OCI-LY7 (cell line): ENCODE measurements at places on chromosomes 3 and 15. TPM values are rescaled to one million over a fixed set of nuclear protein-coding genes. Genes with fewer than 3 reads are reported as not detected.

CHRNA5 gene
- 8.3 and 9.1 TPM in 2 replicates for total RNA-seq

ESYT3 gene
- total RNA-seq = not detected in 2 replicates

CCR9 gene
- 0.32 TPM in 1 of 2 replicates, not detected in the other for total RNA-seq

FAM43A gene
- 7.5 and 8.2 TPM in 2 replicates for total RNA-seq

PRKCI gene
- 36.2 and 38.3 TPM in 2 replicates for total RNA-seq

PLA2G4D gene
- not detected in 2 replicates for total RNA-seq

TEX55 gene
- total RNA-seq = not detected in 2 replicates

PPIB gene
- total RNA-seq = 248 and 307 TPM in 2 replicates

WDR49 gene
- total RNA-seq = not detected in 2 replicates

ACTRT3 gene
- total RNA-seq = 0.42 and 1.2 TPM in 2 replicates

CXCR6 gene
- total RNA-seq = not detected in 2 replicates

SERPINI2 gene
- not detected in 2 replicates for total RNA-seq

XRN1 gene
- 36.6 and 39.2 TPM in 2 replicates for total RNA-seq

PCLAF gene
- 99.5 and 100 TPM in 2 replicates for total RNA-seq

SEC62 gene
- total RNA-seq = 163 and 176 TPM in 2 replicates

TM4SF4 gene
- total RNA-seq = not detected in 2 replicates

- peak; percentile 13 for DNase-seq
These were observed 72.7 kb downstream of the HMG20A start for GRCh38 chr15:77493324-77493907.

DNA sequence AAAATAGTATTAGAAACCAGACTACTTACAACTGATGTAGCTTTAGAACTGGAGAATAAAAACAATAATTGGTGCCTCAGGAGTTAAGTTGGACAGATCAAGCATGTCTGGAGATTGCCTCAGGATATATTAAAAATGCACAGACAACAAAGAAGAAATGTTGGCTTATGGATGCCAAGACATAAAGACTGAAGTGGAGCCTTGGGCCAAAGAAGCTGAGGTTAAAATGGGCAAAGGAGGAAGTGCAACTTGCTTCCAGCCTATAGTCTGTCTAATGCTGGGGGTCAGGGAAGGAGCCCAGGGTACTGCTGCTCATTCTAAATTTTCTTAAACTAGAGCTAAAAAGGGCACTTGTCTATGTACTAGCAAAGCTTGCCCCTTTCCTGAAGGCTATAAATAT is 77.5 kb downstream of the ESYT3 start:
- DNase-seq = no peak

GRCh38 chr15:29101491-29101890 is 168.1 kb downstream of the NSMCE3 start:
- no peak for DNase-seq

GRCh38 chr15:100252779-100253417 is 88.9 kb downstream of the ADAMTS17 start:
- no peak for DNase-seq

- DNase-seq = peak; percentile 32
These were observed 7.5 kb downstream of the SOX2 start for GRCh38 chr3:181718987-181719911.

GRCh38 chr3:183711516-183711915 is 13.9 kb downstream of the YEATS2 start:
- DNase-seq = no peak

GRCh38 chr3:158918008-158918407 is 116.2 kb downstream of the MFSD1 start:
- DNase-seq = peak; percentile 38

GRCh38 chr3:73228000-73228399 is 166.5 kb downstream of the EBLN2 start:
- no peak for DNase-seq

DNA sequence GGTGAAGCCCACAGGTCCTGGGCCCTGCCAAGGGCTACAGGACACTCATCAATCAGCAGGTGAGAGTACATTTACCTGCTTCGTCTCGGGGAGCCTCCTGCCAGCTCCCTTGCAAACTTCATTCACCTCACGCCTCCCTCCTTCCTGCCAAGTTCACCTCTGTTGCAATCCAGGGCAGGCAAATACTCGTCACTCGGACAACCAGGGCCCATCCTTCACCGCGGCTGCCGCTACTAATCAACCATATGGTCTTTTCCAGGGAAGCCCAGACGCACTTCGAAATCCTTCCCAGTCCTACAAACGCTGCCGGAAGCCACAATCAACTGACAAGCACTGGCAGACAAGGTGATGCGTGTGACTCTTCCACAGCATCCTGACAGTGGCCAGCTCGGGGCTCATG is 200.7 kb upstream of the NSMCE3 start:
- DNase-seq = no peak

DNA sequence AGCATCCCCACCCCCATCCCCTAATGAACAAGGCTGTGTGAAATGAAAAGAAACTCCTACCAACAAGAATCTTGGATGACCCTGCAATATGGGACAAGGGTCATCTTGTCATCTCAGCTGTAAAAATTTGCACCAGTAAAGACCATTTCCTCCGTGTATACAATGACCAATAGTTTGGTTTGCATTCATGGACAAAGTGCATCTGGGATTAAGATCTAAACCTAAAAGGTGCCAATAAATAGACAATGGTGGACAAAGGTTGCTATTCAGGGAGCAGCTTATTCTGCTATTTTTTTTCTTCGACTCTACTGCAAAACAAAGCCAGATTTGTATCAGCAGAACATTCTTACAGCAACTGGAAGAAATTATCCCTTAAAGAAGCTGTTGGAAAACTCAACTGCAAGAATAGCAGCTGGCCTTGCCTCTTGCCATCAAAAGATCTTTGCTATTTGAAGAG is 8.0 kb downstream of the MGLL start:
- no peak for DNase-seq

DNA sequence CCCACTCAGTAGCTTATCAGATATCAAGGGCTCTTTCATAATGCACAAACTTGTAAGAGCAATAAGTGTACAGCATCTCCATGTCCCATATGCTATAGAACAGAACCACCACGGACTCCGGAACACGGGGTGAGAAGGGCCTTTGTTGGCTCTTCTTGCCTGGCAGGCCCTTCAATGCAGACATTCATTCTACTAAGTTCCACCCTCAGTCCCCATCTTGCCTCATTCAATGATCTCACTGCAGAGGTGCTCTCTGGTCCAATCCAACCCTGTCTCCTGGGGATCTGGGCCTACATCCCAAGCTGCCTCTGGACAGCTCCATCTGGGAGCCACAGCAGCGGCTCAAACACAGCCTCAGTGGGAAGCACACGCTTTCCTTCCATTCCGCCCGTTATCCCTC is 16.8 kb downstream of the HACD2 start:
- no peak for DNase-seq

GRCh38 chr15:93694033-93694432 is 537.3 kb upstream of the MCTP2 start:
- DNase-seq = no peak

DNA sequence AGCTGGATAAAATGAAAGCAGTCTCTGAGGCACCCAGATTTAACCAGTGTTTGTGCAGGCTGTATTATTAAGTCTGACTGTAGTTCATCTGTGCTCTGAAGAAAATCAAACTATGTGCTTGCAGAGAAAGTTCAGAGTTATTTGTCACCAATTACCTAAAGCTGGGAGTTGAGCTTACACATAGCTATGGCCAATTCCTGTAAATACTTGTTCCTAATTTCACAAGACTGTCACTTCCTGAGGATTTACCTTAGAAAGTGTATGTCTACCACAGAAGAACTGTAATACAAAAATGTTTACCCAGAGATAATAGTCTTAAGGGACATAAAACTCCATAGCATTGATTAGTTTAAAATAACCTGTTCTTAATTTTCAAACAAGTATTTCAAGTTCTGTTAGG is 628.4 kb upstream of the TGFBR2 start:
- DNase-seq = no peak

- DNase-seq = no peak
These were observed 80.8 kb downstream of the PCCB start for GRCh38 chr3:136330900-136331299.

DNA sequence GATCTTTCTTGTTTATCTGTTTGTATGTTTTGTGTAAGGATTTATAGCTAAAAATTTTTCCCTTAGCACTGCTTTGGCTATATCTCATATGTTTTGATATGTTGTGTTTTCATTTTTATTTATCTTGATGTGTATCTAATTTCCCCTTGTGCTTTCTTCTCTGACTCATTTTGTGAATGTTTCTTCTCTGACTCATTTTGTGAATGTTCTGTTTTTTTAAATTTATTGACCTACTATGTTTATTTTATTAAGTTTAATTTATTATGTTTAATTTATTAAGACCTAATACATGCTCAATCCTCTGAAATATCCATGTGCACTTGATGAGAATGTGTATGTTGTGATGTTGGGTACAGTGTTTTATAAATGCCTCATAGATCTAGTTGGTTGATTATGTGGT is 793.5 kb upstream of the CADM2 start:
- DNase-seq = no peak

- DNase-seq = no peak
These were observed 97.2 kb upstream of the PRR23E start for GRCh38 chr3:127095774-127096173.

- no peak for DNase-seq
These were observed 1027.3 kb downstream of the TUSC7 start for GRCh38 chr3:117736846-117737245.

- no peak for DNase-seq
These were observed 451.9 kb downstream of the NLGN1 start for GRCh38 chr3:173849489-173849888.

- no peak for DNase-seq
These were observed 375.1 kb upstream of the THBS1 start for GRCh38 chr15:39205506-39206371.

DNA sequence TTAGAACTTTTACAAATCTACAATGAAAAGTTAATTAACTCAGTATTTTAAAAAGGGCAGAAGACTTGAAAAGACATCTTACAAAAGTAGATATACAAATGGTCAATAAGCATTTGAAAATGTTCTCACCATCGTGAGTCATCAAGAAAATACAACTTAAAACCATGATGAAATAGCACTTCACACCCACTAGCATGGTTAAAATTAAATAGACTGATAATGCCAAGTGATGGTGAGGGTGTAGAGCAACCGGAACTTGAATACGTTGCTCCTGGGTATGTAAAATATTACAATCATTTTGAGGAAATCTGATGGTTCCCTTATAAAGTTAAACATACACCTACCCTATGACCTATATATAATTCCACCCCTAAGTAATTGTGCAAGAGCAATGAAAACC is 319.8 kb upstream of the UMPS start:
- no peak for DNase-seq

GRCh38 chr3:82294609-82295008 is 533.2 kb upstream of the GBE1 start:
- DNase-seq = no peak

- DNase-seq = peak; percentile 65
These were observed 145.7 kb downstream of the PLCL2 start for GRCh38 chr3:17030438-17030837.

- peak; percentile 80 for DNase-seq
These were observed 271.5 kb upstream of the DCBLD2 start for GRCh38 chr3:99172736-99173657.

DNA sequence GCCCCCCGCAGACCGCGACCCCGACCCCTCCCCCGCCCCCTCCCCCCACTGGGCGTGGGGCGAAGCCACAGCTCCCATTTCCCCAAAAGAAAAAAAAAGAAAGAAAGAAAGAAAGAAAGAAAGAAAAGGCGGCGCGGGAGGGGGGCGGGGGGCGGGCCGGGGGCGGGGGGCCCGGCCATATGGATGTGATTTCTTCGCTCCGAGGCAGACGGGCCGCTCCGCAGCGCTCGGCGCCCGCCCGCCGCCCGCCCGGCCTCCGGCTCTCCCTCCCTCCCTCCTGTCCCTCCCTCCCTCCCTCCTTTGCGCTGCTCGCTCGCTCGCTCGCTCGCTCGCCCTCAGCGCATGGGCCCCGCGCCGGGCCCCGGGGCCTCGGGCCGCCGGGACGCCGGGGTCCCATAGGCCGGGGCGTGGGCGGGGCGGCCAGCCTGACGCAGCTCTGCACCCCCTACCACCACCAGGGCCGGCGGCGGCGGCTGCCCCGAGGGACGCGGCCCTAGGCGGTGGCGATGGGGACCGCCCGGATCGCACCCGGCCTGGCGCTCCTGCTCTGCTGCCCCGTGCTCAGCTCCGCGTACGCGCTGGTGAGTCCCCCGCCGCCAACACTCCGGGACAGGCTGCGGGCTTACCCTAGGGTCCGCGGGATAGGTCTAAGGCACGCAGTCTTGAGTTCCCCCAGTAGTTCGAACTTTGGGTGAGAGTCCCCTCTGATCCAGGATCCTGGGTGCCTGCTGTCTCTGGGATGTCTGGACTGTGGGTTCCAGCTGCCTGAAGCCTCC is 5.7 kb downstream of the PTH1R start:
- no peak for DNase-seq

DNA sequence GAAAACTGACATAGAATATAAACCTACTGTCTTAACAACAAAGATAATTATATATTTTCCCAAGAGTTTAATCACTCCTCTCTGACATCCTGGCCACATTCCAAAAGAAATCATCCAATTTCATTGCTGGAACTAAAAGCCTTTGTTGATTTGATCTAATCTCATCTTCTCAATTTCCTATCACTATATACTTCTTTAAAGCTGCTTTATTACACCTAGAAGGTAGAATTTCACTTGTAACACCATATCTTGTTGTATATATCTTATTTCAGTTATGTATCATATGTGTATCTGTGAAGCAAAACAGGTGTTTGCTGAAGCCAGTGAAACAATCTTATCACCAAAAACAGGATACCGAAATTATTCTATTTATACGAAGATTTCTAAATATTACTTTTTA is 740.2 kb downstream of the ROBO1 start:
- DNase-seq = no peak

DNA sequence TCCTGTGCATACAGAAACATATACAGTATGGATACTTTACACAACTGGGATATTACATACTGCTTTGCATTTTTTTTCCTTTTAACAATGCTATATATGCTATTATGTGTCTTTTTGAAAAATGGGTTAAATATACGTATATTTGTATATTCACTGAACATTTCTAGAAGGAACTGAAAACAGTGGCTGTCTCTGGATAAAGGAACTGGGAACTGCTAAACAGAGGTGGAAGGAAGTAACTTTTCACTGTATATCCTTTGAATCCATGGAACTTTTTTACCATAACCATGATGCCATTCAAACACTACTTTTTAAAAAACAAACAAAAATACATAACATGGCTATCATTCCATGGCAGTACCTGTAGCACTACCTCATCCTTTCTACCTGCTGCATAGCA is 1.8 kb downstream of the MTFMT start:
- no peak for DNase-seq

DNA sequence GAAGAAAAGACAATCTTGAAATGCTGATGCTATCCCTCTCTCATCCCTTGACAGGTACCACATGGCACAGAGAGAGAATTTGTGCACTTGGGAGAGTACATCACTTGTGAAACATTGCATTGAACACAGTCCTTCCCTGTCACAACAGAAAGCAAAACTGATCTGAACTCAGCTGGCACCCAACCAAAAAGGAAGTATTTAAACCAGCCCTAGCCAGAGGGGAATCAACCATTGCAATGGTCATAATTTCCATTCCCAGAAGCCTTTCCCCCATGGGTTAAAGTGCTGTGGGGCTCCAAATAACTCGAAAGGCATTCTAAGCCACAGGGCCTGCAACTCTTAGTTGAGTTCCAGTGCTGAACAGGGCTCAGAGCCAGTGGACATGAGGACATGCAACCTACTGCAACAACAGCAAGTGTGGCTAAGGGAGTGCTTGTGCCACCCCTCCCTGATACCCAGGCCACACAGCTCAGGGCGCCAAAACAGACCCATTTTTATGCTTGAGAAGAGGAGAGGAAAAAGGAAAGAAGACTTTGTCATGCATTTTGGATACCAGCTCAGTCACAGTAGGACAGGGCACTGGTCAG is 530.8 kb upstream of the BCHE start:
- no peak for DNase-seq

GRCh38 chr3:65950340-65951326 is 88.1 kb downstream of the MAGI1 start:
- DNase-seq = no peak

- no peak for DNase-seq
These were observed 176.5 kb upstream of the PFN2 start for GRCh38 chr3:150146991-150147761.
